ENCODE measurements at places on chromosomes 6 and 20.

GRCh38 chr6:24157886-24158285 lies 31.9 kb downstream of the NRSN1 start:
- peak; percentile 38 for DNase-seq

DNA sequence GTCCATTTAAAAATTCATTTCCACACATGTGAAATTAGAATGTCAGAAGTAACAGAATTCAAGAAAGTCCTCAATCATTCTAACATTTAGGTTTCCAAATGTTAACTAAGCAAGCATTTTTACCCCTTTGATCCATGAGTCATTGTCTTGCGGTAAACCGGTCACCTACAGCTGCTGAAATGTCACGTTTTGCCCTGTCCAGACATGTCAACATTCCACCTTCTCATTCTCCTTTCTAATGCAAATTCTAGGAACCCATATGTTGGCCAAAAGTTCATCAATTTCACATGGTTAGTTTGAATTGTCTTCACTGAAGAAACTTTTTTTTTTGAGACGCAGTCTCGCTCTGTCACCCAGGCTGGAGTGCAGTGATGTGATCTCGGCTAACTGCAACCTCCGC lies 117.2 kb downstream of the IPCEF1 start:
- DNase-seq = no peak

- no peak for DNase-seq
These were observed 260.6 kb downstream of the PRL start for GRCh38 chr6:22036275-22036674.

GRCh38 chr6:151180330-151181048 lies 59.3 kb upstream of the AKAP12 start:
- no peak for DNase-seq

DNA sequence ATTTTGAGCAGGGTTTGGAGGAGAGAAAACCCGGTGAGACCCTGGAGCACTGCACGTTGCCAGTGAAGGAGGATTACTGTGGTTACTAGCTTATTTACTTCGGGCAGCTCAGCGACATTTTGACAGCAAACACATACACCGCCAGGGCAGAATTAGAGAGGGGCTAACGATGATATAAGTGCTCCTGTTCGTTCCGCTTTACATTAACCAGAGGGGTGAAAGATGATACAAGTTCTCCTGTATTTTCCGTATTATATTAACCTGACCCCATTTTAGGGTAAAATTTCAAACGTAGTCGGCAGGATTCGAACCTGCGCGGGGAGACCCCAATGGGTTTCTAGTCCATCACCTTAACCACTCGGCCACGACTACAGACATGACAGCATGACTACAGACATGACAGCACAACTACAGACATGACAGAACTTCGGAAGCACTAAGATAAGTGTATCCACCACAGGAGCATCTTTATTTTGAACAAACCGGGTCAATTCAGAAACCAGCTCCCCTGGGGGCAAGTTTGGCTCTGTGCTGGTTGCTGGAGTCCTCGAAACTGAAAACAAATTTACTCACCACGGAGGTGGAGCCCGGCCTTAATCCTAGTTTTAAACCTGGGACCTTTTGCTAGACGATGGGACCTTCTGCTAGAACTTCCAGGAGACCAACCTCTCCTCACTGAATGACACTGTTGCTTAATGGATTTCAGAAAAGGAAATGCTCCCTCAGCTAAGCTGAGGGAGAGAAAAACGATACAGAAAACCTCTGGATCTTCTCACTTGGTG lies 80.4 kb upstream of the ZNF184 start:
- DNase-seq = no peak

DNA sequence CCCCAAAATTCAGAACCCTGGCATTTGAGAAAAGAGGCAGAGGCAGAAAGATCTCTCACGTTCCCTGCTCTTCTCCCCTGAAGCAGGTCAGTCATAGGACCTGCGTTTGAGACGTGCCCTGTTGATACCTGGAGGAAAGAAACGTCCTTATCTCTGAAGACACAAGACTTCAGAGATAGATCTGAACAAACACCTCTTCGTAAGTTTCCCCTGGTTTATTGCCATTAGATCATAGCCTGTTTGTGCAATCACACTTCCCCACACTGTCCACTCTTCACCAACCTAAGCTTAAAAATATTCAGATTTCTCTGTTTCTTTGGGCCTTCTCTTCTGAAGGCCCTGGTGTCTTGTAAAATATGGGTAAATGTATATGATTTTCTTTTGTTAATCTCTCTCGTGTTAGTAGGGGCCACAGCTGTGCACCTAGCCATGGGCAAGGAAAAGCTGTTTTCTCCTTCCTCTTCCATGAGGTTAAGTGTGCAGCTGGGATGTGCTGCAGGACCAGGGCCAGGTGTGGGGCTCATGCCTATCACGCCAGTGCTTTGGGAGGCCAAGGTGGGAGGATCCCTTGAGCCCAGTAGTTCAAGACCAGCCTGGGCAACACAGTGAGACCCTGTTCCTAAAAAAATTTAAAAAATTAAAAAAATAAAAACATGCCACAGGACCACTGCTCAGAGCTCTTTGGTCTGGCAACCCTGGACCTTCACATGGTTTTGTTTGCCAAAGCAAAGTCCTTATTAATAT lies 4.7 kb upstream of the SLC22A2 start:
- DNase-seq = no peak

- no peak for DNase-seq
These were observed 288.8 kb upstream of the FERMT1 start for GRCh38 chr20:6411651-6412050.

GRCh38 chr6:220721-221475 lies 71.4 kb upstream of the DUSP22 start:
- DNase-seq = no peak

GRCh38 chr20:16982091-16982726 lies 234.1 kb downstream of the OTOR start:
- DNase-seq = no peak

DNA sequence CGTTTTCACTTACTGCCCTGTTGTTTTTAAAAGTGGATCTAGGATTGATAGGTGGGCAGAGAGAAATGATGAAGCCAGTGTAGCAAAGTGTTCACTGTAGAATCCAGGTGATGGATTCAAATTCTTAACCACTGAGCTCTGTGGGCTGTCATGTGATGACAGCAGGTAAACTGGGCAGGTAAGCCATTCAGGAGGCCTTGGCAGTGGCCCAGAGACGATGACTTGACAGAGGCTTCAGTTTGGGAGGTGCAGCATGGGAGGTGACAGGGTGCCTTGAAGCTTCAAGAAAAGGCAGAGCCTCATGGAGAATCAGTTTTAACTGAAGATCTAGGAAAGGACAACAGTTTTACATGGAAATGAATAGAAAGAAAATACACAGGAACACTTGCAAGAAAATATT lies 2.0 kb downstream of the NAA20 start:
- no peak for DNase-seq
